ENCODE measurements at places on chromosomes 1 and 21.
A peak's percentile ranks its signal among the peaks of the same experiment; 100 is the strongest.

- DNase-seq: peak; percentile 80
Observed at GRCh38 chr1:110780600-110781484, 92.1 kb upstream of the CD53 start.

- no peak for DNase-seq
Observed at GRCh38 chr1:234979296-234980279, 149.0 kb downstream of the TOMM20 start.

- peak; percentile 31 for DNase-seq
Observed at GRCh38 chr1:198679535-198680173, 40.8 kb downstream of the PTPRC start.

- peak; percentile 14 for DNase-seq
Observed at GRCh38 chr21:35172231-35172630, 123.1 kb upstream of the RUNX1 start.

GRCh38 chr1:117613249-117613968 is 7.6 kb downstream of the TENT5C start:
- DNase-seq: no peak

DNA sequence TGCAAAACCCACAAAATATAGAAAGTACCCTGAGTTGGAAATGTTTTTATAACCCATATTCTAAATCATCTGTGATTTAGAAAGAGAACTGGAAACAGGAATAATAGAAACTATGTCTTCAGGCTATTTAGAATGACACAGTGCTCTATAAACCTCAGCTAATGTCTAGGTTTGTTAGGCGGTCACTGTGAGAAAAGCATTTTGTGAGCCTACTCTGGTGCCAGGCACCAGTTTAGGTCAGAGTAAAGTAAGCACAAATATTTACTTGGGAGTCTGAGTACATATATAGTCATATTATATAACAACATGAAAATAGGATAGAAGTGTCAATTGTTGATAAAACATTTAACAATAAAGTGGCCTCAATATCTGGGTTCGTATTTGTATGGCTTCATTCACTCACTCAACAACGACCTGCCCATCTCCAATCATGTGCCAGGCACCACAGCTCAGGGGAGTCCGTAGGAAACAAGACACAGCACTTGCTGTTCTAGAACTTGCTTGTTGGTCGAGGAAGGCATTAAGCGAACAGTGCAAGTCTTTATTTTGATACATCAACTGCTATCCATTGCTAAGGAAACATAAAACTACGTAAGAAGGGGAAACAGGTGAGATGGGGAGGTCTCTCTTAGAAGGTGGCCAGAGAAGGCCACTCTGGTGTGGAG is 37.2 kb downstream of the GNB1 start:
- DNase-seq: no peak

- DNase-seq: no peak
Observed at GRCh38 chr1:221923929-221924598, 182.2 kb upstream of the DUSP10 start.

- DNase-seq: no peak
Observed at GRCh38 chr1:165436994-165437393, 7.9 kb downstream of the RXRG start.

DNA sequence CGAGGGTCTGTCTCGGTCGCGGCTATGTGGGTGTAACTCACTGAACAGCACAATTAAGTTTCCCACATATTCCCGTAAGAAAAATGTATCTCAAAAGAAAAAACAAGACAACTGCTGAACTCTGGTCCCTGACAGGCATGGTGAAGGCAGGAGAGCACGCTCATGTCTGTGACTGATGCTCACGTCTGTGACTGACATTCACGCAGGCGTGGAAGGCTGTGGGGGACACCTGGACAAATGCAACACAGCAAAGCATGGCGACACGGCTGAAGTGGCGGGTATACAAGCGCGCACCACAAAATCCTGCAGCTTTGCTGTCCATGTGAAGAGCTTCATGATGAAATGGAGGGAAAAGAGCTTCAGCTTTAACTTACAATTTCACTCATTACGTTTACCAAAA is 6.0 kb downstream of the PTTG1IP start:
- no peak for DNase-seq

DNA sequence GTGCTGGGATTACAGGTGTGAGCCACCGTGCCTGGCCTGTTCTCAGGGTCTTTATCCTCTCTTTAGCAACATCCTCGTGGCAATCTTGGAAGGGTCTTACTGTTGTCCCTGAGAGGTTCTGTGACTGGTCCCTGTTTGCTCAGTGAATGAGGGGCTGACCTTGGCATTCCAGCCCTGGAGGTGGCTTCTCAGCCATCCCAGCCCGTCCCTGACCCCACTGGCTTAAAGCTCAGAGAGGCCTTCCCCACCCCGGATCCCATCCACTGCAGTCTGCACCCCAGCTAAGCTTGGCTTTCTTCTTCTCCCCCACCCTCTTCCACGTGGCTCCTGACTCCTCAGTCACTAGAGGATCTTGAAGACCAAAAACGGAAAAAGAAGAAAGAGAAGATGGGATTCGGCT is 88.3 kb upstream of the TMEM51 start:
- no peak for DNase-seq

DNA sequence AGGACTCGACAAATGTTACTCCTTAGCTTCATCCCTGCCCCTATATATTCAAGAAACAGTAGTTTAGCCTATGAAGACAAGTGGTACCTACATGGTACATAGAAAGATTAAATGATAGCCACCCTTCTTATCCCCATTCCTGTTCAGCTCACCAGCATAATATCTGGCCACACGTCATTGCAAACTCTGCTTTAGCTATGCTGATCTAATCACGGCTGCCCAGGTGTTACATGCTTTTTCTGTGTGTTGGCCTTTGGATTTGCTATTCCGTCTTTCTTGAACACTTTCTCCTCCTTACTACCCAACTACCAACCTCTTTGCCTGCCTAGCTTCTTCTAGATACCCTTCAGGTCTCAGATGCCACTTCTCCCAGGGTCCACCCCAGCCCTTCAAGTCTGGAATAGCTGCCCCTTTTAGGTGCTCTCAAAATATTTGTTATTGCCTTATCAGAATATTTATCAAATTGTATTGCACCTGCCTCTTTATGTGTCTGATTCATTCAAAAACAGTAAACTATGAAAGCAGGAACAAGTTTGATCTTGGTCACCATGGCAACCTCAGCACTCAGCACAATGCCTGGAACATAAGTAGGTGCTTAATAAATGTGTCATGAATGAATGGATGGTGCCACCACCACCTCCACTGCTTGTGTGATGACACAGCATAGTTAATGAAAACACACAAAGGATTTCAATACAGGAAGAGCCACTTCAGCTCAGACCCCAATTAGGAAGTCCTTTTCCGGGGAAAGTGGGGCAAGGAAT is 11.4 kb upstream of the DNASE2B start:
- DNase-seq: no peak

- DNase-seq: peak; percentile 71
Observed at GRCh38 chr1:116373431-116374352, 648 bp downstream of the ATP1A1 start.

DNA sequence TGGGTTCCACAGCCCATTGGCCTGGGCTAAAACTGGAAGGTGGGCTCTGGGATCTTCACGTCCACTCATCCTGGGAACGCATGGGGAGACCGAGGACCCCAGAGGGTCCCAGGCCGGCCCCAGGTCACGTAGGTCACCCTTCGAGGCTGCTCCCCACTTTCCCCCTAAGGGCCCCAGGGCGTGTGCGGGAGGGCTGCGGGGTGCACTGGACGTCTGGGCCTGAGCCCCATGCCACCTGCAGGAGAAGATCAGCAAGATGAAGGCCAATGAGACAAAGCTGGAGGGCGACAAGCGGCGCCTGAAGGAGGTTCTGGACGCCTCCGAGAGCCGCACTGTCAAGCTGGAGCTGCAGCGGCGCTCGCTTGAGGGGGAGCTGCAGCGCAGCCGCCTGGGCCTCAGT is 12.5 kb downstream of the MFAP2 start:
- DNase-seq: no peak

DNA sequence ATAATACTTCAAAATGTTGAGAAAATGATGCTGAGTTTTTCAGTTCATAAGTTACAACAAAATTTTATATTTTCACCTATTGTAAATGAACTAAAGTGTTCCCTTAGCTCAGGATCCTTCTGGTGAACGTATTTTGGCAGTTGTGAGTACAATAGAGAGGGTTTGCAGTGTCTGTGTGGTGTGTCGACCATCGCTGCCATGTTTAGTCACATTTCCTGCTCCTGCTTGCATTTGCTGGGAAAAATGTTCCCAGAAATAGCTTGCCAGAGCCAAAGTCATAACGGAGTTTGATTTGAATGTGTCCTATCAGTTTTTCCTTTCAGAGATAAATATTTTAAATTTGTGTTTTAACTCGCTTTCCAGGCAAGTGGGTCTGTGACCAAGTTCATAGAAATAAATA is 117.1 kb upstream of the COL6A1 start:
- DNase-seq: no peak

DNA sequence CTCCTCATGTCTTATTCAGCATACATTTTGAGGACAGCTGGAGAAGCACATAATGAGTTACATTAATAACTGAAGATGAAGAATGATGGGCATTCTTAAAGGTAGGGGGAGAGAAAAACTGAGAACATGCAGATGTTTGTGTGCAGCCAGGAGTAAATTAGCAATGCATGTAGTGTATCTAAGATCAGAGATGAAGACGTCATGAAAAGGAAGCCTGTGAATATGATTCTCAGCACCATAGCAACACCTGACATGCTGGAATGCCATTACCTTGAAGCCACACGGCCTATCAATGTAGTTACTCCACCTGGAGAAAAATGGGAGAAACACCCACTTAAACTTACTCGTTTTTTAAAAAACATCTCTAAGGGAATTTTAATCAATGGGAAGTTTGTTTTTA is 607.1 kb downstream of the PTPRC start:
- DNase-seq: no peak

GRCh38 chr1:62335656-62336055 is 16.4 kb upstream of the KANK4 start:
- DNase-seq: no peak

DNA sequence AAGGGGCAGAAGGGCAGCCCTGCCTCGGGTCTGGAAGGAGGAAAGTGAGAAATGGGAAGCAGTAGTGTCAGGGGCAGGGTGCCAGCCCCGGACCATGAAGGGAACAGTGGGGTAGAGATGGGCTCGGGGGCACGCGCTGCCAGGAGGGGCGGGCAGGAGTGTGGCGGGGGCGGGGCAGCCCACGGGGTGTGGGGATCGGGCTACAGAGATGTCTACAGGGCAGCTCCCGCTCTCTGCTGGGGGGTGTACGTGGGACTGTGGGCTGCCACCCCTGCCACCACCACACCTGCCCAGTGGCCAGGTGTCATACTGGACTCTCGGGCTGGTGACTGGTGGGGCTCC is 7.4 kb downstream of the ARHGEF16 start:
- no peak for DNase-seq

GRCh38 chr1:1324084-1324523 is 356 bp downstream of the INTS11 start:
- no peak for DNase-seq

DNA sequence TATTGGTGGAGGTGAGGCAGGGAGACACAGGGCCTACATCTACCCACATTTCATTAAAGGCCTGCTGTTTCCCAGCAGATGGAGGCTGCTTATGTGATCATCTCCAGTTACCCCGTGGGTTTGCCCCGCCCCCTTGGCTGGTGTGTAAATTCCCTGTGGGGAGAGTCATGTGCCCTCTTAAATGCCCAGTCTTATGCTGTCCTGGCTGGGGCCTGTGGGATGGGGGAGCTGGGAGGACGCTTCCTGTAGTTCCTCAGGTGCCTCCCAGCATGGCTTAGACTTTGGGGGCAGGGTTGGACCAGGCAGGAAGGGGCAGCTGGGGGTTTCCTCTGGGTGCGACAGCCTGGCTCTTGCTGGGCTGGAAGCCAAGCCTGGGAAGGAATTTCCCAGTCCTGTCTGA is 15.5 kb upstream of the CITED4 start:
- DNase-seq: no peak

- no peak for DNase-seq
Observed at GRCh38 chr1:96887501-96887900, 165.9 kb downstream of the PTBP2 start.

DNA sequence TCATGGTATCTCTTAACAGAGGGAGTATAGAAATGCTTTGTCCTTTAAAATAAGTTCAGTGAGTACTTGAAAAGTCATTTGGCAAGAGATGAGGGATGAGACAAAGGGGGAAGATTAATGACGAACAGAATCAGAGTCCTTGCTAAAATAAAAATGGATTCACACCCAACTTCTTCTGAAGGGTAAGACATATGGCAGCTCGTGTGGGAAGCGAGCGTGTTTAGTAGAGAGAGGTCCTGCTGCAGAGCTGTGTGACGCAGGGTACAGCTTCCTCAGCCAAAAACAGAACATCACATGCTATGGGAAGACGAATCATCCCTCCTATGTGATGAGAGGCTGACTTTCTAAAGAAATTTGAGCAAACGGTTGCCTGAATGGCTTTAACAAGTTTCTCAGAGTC is 158.5 kb upstream of the LMO4 start:
- no peak for DNase-seq

DNA sequence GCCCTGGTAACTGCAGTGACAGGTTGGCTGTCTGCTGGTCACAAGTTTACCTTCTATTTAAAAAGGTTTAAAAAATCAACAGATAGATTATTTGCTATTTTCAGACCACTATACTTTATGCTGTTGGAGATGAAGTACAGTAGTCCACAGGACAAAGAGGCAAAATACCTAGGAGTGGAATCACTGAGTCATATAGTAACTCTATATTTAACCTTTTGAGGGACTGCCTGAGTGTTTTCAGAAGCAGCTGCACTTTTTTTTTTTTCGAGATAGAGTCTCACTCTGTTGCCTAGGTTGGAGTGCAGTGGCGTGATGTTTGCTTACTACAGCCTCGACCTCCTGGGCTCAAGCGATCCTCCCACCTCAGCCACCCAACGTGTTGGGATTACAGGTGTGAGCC is 11.7 kb downstream of the CNIH4 start:
- DNase-seq: no peak

DNA sequence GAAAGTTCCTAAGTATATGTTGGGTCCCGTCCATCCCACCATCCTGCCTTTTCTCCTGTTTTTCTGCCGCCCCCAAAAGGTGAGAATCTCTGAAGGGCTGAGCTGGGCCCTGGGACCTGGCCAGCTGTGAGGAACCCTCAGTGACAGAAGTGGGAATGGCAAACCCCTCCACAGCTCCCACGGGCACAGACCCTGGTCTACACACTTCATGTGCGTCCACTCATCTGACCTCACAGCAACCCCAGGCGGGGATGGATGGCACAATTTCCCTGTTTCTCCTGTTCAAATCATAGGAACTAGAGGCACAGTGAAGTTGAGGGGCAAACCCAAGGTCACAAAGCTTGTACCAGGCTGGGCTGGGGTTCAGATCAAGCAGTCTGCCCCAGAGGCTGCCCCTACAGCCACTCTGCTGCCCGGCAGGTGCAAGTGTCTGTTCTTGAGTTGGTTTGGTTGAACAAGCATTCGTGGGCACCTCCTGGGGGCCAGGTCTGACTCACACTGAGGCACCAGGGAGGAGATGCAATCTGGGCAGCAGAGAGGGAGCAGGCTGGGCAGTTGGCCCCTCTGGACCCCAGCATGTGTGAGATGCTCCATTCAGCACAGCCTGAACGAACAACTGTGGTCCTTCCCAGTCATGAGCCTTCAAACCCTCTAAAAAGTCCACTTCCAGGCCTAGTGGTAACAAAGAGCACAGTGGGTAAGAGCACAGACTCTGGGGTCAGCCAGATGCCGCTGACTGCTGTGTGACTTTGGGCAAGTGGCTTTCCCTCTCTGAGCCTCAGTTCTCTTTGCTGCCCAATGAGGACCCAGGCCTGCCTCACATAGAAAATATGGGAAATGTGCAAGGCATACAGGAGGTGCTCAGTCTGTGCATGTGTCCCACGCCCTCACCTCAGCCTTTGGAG is 4.0 kb downstream of the EDN2 start:
- no peak for DNase-seq
